Stimulated activated naive CD8-positive, alpha-beta T cell treated with anti-CD3 and anti-CD28 coated beads, Interleukin-15, Interleukin-2, amounts not matched to agents 100 U/mL and 50 U/mL, for 24 hours (primary cell): ENCODE measurements at places on chromosomes 4 and X.

DNA sequence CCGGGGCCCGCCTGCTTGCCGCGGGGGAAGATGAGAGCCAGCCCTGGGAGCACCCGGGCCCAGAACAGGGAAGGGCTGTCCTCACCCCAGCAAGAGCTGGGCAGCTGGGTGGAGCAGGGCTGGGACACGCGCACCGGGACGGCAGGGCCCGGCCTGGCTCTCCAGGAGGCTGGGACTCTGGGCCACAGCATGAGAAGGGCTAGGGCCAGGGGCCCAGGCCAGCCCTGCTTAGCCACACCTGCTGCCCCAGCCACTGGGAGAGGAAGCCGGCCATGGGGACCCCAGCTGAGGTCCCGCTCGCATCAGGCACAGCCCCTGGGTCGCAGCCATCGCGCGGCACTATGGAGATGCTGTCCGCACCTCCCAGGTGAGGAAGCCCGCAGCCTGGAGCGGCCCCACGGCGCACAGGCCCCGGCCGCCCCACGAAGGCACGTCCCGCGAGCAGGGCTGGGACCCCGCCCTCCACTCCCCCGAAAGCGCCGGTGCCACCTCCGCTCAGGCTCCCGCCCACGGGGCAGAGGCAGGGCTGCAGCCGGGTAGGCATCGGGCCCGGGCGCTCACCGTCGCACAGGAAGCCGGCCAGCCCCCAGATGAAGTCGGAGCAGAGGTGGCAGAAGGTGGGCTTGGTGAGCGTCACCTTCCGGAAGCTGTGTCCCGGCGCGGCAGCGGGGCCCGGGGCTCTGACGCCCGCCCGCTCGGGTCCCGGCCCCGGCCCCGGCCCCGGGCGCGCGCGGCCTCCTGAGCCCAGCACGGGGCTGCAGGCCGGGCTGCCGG lies 531 bp downstream of the DGKQ start:
- DNase-seq, result peak; percentile 58

DNA sequence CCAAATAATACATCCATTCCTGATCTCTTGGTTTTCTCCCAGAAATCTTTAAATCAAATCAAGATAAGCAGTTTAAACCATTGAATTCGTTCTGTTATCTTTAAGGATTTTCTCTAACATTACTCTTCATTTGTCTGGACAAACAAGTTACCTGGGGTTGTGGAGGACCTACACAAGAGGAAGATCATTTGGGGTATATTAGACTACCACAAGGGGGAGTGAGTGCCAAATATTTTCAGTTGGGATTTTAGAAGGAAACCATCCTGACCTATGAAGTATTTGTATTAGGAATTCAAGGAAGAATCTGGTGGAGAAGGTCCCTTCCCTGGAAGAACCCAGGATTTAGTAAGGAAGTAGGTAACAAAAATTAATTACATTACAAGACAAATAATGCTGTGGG lies 12.0 kb upstream of the DCHS2 start:
- DNase-seq, result no peak

DNA sequence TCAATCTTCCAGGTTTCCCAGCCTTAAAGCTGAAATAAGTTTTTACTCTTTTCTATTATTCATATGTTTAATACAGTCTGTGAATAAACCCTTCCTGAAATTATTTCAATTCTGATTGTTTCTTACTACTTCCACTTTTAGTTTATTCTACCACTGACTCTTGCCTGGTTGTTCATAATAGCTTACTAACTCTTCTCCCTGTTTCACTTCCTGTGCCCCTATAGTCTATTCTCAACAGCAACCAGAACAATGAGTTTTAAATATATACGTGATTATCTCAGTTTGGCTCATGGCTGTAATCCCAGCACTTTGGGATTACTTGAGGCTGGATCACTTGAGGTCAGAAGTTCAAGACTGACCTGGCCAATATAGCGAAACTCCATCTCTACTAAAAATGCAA lies 408.0 kb upstream of the SPOCK3 start:
- DNase-seq, result no peak

DNA sequence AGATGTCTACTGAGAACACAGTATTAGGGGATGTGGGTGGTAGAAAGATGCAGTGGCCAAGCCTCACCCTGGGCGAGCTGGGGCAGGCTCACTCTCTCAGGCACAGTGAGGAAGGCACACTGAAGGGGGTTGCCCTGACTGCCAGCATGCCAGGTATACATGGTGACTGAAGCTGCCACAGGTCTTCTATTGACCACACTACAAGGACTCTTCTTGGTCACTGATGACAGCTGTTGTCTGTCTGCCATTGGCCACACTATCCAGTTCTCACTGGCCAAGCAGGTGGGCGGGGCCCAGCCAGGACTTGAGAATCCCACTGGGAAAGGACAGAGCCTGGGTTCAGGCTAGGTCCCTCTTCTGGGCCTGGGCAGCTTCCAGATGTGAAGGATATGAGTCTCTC lies 39.7 kb upstream of the TBC1D14 start:
- no peak for DNase-seq

DNA sequence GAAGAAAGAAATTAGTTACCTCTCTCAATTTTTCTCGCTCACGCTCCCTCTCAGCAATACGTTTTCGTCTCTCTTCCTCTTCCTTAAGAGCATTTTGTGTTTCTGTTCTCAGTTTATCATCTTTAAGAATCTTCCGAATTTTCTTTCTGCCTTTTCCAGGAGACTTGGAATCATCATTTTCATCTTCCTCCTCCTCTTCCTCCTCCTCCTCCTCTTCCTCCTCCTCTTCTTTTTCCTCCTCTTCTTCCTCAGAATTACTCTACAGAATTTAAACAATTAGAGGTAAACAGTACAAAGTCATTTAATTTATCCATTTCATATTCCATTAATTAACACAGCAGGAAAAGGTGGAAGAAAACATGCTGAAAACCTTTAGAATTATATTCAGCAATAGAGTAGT lies 133.9 kb downstream of the ATRX start:
- DNase-seq, result no peak

- no peak for DNase-seq
These were observed 19.8 kb upstream of the PLCXD1 start for GRCh38 chrX:261167-261918.

GRCh38 chr4:128812442-128813235 lies 3.1 kb downstream of the JADE1 start:
- no peak for DNase-seq

DNA sequence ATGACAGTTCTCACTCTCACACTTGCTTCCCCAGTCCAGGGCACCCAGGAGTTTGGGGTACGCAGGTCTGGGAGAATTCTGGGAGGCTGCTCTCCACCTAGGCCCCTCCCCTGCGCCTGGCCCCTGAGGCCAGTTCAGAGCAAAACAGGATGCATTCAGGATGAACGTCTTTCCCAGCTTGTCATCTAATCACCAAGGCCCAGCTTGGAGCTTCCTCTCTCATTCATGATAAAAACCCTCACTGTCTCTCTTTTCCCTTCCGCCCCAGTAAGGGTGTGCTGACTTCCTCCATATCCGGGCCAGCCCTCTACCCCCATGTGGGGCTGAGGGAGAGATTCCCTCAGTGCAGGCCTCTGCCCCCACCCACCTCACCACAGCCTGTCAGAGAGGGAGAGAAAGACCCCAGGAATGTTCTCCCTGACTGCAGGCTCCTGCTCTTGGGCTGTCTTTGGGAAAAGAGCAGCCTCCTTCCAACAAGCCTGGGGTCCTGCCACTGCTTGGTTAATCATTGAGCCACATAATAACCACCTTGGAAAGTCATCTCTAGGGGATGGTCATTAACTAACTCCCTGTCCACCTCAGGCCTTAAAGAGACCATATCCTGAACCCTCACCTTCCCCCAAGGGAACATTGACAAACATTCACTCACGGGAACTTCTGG lies 50.1 kb downstream of the STARD8 start:
- DNase-seq, result no peak

DNA sequence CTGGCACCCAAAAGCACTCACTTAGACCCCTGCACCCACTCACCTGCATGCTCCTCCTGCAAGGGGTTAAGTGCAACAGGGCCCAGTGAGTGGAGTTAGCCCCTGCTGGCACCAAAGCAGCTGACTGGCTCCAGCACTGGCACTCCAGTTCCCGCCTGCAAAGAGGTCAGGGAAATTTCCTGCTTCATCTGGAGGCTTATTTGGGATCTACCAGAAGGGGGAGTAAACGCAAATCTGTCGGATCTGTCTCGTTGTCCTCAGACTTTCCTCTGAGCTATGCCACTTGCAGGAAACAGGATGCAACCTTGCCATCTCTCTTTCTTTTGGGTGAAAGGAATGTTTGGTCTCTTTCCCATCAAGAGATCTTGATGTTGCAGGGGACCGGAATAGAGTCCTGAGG lies 435.6 kb downstream of the PCDH10 start:
- DNase-seq, result no peak

DNA sequence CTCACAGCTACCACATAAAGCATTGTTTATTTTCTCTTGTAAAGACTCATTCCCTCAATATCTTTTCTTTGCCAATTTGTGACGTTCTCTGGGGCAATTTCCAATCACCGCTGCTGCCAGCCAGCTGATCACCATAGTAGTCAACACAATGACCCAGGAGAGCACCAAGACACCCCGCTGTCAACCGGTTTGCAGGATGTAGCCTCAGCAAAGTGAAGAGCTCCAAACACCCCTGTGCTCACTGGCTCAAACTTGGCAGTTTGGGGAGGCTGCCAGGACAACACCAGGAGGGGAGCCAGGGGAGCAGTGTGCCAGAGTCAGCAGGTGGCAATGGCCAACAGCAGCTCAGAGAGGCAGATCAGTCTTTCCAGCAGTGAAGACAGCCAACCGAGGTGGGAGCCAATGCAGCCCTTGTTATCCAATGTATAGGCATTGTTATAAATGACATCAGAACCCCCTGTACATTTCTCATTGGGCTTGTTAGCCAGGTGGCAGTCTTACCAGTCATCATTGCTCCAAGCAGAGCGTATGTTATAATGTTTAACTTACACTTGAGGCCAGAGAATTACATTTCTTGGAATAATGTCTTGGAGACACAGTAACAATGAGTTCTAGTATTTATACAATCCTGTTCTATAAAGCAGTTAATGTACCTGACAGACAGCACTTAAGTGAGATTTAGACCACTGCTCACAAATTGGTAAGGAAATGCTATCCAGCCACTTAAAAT lies 274.9 kb upstream of the GK2 start:
- no peak for DNase-seq

DNA sequence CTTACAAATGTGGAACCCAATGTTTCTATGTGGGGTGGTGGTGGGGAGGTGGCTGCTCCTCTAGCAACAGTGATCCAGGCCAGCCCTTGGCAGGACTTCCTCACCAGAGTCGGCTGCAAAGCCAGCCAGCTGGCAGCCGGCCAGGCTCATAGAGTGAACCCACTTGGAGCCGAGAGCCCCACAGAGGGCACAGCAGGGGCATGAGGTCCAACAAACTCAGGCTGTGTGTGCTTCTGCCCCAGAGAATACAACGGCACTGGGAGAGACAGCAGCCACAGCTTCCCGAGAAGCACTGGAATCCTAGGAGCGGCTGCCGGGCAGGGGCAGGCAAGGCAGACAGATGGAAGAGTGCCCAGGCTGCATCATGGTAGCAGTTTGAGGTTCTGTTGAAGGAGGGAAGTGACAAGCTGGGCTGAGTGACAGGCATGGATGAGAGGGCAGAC lies 23.5 kb upstream of the SOWAHD start:
- no peak for DNase-seq

DNA sequence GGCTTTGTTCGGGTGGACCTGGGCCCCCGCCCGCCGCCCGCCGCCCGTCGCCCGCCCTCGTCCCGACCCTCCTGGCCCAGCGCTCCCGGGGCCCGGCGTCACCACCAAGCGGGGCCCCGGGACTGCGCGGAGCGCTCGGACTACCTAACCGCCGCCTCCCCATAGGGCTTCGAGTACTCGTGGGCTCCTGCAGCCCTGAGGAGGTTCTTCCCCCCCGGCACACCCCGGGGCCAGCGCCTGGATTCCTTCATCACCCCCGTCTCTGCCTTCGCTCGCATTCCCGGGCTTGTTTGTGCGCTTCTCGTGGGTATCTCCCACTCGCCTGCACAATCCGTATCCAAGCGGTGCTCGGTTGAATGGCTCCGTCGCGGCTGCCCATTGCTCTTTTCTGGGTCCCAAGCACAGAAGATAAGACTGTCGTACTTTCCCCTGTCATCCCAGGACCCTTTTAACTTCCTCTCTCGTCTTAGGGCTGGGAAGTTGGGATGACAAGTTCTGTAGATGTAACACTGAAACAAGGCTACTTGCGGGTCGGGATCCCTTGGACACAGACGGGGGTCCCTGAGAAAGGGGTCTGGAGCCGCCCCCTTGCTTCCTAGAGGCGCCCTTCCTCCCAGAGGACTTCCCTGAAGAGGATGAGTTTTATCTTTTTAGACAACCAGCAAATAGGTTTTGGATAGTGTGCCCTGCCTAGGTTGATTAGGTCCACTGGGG lies 565 bp downstream of the MOB1B start:
- no peak for DNase-seq

- no peak for DNase-seq
These were observed 8.8 kb downstream of the GPRIN3 start for GRCh38 chr4:89298788-89299152.

- DNase-seq, result no peak
These were observed 4.4 kb downstream of the GPC3 start for GRCh38 chrX:133980832-133981588.

DNA sequence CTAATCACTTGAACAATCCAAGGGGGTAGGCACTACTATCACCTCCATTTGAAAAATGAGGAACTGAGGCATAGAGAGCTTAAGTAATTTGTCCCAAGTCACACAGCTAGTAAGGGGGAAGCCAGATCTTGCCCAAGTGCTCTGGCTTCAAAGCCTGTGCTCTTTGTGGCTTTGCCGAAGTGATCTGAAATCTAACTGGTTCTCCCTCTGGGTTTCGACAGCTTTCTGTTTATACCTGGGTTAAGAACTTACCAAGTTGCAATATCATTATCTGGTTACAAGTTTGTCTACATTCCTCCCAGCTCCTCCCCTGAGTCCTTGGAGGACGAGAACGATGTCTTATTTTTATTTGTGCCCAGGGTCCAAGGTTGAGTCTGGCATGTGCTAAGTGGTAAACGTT lies 125.3 kb upstream of the RAI2 start:
- DNase-seq, result no peak

GRCh38 chrX:48754238-48754637 lies 7.3 kb upstream of the GLOD5 start:
- no peak for DNase-seq

DNA sequence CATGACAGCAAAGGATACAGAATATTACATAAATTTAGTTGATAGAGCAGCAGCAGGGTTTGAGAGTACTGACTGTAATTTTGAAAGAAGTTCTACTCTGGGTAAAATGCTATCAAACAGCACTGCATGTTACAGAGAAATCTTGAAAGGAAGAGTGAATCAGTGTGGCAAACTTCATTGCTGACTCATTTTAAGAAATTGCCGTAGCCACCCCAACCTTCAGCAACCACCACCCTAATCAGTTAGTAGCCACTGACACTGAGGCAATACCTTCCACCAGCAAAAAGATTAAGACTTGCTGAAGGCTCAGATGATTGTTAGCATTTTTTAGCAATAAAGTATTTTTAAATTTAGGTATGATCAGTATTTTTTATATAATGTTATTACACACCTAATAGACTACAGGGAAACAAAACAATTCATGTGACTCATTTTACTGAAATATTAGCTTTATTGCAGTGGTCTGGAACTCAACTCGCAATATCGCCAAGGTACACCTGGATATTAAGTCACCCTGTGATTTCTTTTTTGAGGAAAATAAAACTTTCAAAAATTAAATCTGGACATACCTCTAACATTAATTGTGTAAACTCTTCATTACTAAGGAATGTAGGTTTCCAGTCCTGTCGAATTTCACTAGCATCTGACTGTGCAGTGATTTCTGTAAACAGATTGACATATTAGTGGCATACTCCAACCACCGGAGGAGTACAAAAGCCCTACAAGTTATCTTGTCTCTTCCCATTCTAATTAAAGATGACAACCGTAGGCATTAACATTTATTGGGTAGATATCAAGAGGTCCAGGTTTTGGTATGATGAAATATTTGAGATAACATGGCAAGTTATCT lies 71.1 kb downstream of the CLOCK start:
- DNase-seq, result no peak
